ENCODE measurements at places on chromosomes 13 and 19.

GRCh38 chr19:29248332-29248844 lies 35.4 kb upstream of the UQCRFS1 start:
- DNase-seq = no peak

- no peak for DNase-seq
These were observed 22.3 kb downstream of the EPS15L1 start for GRCh38 chr19:16449330-16449961.

GRCh38 chr13:98910501-98910951 lies 67.3 kb downstream of the DOCK9 start:
- no peak for DNase-seq

- no peak for DNase-seq
These were observed 629.9 kb upstream of the PRR20A start for GRCh38 chr13:56510836-56511235.

- DNase-seq = no peak
These were observed 33.6 kb upstream of the EPHX3 start for GRCh38 chr19:15265850-15266248.

DNA sequence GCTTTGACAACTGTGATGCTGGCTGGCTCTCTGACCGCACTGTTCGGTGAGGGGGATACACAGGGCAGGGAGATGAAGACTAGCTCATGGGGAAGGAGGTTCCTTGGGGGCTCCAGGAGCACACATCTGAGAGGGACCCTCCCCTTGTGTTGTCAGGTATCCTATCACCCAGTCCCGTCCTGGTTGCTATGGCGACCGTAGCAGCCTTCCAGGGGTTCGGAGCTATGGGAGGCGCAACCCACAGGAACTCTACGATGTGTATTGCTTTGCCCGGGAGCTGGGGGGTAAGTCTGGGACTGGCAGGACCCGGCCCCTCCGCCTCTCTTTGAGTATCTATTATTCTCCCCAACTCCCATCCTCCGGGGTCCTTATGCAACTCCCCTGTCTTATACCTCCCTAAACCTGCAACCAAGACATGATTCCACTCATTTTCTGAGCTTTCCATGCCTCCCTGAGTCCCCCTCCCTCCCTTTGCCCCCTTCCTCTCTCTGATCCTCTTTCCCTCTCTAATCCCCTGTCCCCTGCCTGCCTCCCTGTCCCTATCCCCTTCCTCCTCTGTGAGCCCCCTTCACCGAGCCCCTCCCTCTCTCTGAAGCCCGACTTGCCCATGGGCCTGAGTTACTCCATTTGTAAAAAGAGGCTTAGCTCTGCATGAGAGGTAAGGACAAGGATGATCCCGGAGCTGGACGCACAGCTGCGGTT lies 12.5 kb downstream of the NCAN start:
- DNase-seq = no peak

GRCh38 chr19:47505506-47505905 lies 9.4 kb downstream of the NAPA start:
- DNase-seq = no peak

DNA sequence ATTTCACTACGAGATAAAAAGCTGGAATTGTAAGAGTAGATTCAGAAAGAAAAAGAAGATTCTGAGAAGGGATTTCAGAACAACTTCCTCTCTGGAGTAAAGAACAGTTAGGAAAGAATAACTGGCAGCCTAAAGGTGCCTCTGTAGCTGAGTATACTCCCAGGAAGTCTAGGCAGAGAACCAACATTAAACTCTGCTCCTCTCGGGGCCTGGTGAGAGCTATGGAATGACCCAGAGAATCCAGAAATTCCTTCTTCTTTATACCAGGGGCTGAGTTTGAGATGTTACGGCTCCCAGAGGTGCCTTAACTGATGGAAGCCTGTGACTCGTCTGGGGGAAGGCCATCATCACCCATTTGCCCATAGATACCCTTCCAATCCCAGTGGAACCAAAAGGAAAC lies 39.1 kb downstream of the FAM216B start:
- no peak for DNase-seq

- DNase-seq = no peak
These were observed 297.6 kb downstream of the SLITRK6 start for GRCh38 chr13:85501616-85502015.

DNA sequence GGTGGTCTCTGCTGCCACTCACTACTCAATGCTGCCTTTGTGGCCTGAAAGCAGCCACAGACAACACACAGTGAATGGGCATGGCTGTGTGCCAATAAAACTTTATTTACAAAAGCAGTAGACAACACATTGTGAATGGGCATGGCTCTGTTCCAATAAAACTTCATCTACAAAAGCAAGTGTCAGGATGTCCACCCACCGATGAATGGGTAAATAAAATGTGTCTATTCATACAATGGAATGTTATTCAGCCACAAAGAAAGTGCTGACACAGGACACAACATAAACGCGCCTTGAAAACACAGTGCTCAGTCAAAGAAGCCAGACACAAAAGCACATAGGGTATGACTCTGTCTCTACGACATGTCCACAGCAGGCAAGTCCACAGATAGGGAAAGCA lies 20.1 kb downstream of the ZSCAN5A start:
- DNase-seq = no peak

DNA sequence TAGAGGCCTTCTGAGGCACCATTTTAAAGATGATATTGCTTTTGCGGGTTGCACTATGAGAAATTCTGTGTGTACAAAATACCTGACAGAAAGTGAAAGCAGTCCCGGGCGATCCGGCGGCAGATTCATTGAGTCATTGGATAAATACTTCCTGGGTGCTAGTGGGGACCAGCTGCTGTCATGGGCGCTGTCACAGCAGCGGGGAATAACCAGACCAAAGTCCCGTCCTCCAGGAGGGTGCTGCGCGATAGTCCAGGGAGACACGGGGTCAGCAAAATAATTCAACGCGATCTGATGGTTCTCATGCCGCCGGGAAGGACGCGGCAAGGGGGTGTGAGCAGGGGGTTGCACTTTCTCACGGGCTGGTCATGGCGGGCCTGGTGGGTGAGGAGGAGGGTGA lies 13.5 kb downstream of the ZFR2 start:
- no peak for DNase-seq

DNA sequence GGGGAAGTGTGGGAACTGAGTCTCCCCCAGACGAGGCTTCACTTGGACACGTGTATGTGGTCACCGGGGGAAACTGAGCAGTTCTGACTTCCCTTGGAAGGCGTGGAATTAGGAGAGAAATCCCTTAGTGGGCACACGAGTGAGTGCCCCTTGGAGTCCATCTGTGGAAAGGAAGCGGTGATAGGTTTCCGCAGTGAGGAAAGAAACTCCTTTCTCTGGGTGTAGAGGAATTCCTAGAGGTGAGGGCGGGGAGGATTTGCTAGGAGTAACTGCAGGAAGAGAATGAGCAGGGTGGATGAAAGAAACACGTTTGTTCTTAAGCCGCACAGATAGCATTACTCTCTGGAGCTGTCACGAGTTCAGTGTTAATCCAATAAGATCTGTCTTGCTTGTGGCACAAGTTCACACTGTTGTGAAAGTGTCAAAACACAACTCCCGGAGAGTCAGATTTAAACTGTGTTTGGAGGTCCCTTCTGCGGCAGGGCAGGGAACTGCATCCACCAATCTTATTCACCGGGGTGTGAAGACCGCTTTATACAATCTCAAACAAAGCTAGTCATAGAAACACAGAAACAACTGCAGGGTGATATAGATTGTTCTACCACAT lies 1.2 kb downstream of the KL start:
- peak; percentile 18 for DNase-seq

- DNase-seq = no peak
These were observed 139.7 kb downstream of the FLT1 start for GRCh38 chr13:28355046-28355821.

DNA sequence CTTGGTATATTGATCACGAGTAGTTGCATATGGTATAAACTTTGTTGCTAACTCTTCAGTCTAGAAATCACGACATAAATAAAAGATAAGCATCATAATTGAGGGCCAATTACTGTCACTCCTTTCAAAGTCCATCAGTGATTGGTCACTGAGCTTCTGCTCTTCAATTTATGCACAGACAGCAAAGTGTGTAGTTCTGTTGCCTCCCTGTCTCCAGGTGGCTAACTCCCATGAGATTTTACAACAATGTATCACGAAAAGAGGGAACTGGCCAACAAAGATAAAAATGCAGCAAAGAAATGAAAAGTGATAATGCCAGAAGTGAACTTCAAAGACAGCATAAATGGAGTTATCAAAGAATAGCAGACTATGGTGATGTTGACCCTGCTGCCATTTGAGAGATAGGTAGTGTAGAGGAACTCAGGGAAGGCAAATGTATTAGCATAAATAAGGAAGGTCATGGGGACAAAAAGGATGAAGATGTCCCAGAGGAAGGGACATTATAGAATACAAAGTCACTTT lies 12.7 kb upstream of the TNFSF14 start:
- no peak for DNase-seq

GRCh38 chr13:26914624-26915023 lies 154.0 kb upstream of the GPR12 start:
- no peak for DNase-seq

GRCh38 chr19:2171349-2172145 lies 7.8 kb downstream of the DOT1L start:
- peak; percentile 81 for DNase-seq

DNA sequence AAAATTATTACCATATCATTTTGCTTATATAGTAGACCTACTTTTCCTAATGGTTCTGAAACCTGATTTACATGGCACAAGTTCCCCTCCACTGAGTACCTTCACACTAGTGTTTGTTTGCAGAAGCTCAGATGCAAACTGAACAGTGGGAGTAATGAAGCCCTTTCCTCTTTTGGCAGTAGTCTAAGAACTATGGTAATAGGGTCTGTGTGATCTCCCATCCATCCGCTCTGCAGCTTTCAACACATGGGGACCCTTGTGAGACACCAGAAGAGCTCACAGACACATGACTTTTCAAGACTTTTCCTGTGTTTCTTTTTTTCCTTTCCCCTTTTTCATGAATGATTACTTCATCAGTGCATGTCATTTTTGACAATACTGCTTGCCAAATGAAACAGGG lies 336.0 kb downstream of the ATP8A2 start:
- DNase-seq = no peak

GRCh38 chr19:5166262-5166661 lies 174.3 kb downstream of the PTPRS start:
- DNase-seq = no peak

DNA sequence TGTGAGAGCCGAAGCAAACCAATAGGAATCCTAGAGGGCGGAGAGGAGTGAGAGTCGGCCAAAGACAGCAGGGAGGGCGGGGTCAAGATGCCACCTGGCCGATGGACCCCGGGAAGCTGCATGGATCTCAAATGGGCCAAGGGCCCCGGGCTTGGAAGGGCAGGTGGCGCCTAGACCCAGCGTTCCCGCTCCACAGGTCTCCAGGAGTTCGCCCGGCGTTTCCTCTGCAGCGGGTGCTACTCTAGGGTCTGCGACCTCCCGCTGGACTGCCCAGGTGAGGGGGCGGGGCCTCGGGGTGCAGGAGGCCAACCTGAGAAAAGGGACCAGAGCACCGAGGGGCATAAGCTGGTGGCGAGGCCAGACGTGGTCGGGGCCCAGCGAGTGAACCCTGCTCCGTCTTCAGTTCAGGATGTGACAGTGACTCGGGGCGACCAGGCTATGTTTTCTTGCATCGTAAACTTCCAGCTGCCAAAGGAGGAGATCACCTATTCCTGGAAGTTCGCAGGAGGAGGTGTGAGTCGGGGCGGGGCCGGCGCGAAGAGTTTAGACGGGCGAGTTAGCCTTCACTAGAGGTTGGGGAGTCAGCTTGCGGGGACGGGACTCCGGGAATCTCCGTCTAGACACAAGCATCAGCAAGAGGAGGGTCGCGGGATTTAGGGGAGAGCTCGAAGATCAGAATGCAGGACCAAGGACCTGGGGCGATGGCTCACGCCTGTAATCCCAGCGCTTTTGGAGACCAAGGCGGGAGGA lies 9.9 kb downstream of the SPACA6 start:
- no peak for DNase-seq

- DNase-seq = no peak
These were observed 350.0 kb downstream of the DNAJC15 start for GRCh38 chr13:43373400-43373799.

GRCh38 chr19:343941-344624 lies 513 bp downstream of the MIER2 start:
- DNase-seq = no peak

DNA sequence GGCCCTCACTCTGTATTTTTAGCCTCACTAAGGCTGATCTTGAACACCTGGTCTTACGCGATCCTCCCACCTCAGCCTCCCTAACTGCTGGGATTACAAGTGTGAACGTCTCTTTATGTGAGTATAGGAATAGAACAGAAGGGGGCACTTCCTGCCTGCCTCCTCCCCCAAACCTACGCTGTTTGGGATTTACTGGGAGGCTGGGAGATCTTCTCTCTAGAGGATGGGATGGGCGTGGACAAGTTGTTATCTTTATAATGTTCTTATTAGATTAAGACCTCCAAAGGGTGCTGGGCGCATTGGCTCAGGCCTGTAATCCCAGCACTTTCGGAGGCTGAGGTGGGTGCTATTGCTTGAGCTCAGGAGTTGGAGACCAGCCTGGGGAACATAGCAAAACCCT lies 2.9 kb upstream of the CSNK1G2 start:
- DNase-seq = no peak

DNA sequence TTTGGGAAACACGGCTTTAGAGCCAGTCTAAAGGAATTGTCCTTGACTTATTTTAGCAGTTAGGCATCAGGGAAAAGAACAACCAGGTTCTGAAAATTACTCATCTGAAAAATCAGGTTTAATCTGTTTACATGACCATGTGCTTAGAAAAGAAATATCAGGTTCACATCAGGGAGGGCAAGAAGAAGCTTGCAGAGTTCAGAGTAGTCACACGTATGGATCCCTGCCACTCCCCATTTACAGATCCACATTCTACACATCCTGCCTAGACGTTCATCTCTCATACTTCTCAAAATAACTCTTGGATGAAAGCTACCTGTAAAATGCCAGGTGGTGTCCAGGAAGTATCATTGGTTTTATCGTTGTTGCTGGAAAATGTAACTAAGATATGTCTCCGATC lies 14.0 kb upstream of the PHF11 start:
- DNase-seq = no peak

GRCh38 chr13:44363631-44364344 lies 9.8 kb upstream of the SERP2 start:
- DNase-seq = no peak

- no peak for DNase-seq
These were observed 537.4 kb downstream of the MYO16 start for GRCh38 chr13:109166804-109167203.

GRCh38 chr19:17049711-17050280 lies 23.2 kb upstream of the CPAMD8 start:
- DNase-seq = no peak

- no peak for DNase-seq
These were observed 104.6 kb upstream of the ZNF98 start for GRCh38 chr19:22526661-22527272.

GRCh38 chr19:495402-496111 lies 729 bp upstream of the MADCAM1 start:
- peak; percentile 46 for DNase-seq

DNA sequence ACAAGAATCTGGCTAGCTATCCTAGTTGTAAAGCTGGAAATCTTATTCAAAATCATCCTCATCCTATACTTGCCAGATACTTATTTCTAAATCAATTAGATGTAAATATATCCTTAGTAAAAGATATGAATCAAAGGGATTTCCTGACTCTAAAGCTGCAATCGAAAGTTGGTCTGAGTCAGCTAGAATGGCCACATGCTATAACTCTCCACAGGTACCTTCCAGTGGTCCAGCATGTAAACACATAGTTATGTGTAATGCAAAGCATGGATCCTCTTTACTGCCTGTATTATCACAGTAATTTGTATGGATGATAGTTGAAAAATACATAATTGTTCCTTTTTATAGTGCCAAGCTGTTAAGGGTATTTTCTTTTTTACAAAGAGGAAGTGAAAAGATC lies 27.4 kb downstream of the SLITRK6 start:
- no peak for DNase-seq

All from naive thymus-derived CD4-positive, alpha-beta T cell (primary cell).